ENCODE measurements at places on chromosomes 5 and 9.

DNA sequence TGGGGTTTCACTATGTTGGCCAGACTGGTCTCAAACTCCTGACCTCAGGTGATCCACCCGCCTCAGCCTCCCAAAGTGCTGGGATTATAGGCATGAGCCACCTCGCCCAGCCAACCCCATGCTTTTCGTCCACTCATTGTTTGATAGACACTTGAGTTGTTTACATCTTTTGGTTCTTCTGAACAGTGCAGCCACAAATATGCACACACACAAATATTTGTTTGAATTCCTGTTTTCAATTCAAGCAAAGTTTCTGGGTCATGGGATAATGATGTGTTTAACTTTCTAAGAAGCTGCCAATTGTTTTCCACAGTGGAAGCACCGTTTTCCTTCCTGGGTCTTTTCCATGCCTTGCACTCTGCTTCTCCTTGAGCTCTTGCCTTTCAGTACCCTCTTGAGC lies 6.8 kb upstream of the PAEP start:
- no peak for DNase-seq

- DNase-seq = no peak
Measured at GRCh38 chr9:35660966-35661415, 2.9 kb downstream of the CCDC107 start.

GRCh38 chr9:34242830-34243229 lies 64.0 kb downstream of the UBAP1 start:
- DNase-seq = no peak

GRCh38 chr5:87722286-87722685 lies 309.6 kb upstream of the CCNH start:
- no peak for DNase-seq
